ENCODE measurements at places on chromosomes 1 and 21.

GRCh38 chr1:206757524-206758266 is 12.9 kb upstream of the IL19 start:
- DNase-seq: no peak

DNA sequence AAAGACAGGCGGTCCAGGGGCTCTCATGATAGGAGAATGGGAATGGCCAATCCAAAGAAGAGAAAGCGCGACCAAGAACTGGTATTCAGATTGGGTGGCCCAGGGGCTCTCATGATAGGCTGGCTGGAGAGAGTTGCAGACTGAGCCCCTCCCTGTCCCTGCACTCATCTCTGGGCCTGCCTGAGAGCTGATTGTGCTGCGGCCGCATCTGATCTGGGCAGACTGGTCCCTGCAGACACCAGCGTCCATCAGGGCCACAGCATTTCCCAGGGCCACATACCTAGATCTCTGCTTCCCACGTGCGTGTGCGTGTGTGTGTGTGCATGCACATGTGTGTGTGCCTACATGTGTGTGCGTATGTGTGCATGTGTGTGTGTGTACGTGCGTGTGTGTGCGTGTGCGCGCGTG is 30.4 kb upstream of the MAN1C1 start:
- no peak for DNase-seq

GRCh38 chr1:230907472-230908205 is 39.3 kb upstream of the C1orf198 start:
- no peak for DNase-seq

GRCh38 chr1:191432817-191433216 is 725.4 kb upstream of the RGS18 start:
- DNase-seq: no peak

DNA sequence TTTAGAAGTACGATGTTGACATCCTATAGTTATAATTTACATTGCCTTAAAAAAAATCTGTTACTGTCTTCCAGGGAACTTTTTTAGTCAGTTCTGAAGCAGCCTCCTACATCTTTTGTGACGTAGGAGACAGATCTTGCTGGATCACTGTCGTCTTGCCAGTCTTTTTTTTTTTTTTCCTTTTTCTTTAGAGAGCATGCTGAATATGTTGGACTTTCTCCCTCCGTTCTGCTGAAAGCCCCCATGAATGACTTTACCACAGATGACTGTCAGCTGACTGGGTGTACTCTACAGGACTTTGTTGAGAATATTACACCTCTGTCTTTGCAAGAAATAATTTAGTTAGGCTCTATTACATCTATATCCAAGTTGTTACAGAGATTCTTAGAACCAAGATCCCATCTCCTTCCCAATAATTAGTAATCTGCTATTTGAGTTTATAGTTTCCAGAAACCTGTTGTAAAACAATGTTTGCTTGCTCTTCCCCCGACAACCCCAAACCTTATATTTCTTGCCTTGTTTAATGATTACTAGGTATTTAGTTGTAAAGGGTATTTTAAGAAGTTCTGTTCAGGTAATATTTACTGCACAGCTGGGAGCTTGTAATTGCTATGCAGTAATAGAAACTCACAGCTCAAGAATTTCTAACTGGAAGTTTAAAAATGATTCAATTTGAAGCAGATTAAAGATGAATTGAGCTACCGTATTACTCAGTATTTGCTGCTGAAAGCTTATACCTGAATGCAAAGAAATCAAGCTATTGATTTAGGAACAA is 61.8 kb downstream of the RASAL2 start:
- DNase-seq: no peak

- DNase-seq: peak; percentile 51
These were observed 12.1 kb downstream of the EPHA10 start for GRCh38 chr1:37752583-37753471.

GRCh38 chr1:172698224-172698623 is 39.3 kb downstream of the FASLG start:
- DNase-seq: peak; percentile 7

DNA sequence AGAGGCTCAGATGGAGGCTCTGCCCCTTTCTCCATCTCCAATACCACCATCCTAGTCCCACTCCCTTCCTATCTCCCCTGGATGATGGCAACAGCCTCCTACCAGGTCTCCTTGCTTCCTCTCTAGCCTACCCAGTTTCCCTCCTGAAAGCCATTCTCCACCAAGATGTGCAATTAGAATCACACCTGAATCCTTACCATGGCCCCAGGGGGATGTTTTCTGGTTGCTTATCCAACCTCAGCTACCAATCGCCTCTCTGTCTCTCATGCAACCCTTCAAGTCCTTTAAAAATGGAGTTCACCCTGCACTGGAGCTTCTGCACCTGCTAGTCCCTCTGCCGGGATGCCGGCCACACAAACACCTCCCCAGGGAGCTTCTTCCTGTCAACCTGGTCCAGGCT is 2.9 kb downstream of the RCAN1 start:
- DNase-seq: no peak

- peak; percentile 18 for DNase-seq
These were observed 11.6 kb upstream of the POU2F1 start for GRCh38 chr1:167209044-167209443.

All from GM12865 (cell line).